ENCODE measurements at places on chromosomes 1 and 21.
A peak's percentile ranks its signal among the peaks of the same experiment; 100 is the strongest.

- H3K27ac ChIP-seq, result no peak overlapping the region
- no peaks in the 10 kb centered on the region for H3K36me3 ChIP-seq
- H3K4me1 ChIP-seq, result no peaks in the 10 kb centered on the region
- H3K4me3 ChIP-seq, result no peak overlapping the region
These were observed 74.9 kb upstream of the TMPRSS15 start for GRCh38 chr21:18478513-18478912.

DNA sequence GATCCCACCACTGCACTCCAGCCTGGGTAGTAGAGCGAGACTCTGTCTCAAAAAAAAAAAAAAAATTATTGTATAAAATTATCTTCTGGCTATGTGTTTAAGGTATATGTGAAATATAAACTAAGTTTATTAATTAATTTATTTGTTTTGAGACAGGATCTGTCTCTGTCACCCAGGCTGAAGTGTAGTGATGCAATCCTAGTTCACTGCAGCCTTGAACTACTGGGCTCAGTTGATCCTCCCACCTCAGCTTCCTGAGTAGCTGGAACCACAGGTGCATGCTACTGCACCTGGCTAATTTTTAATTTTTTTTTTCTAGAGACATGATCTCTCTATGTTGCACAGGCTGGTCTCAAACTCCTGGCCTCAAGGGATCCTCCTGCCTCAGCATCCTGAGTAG, 67.9 kb downstream of the RD3 start:
- no peak overlapping the region for H3K27ac ChIP-seq
- DNase-seq, result no peak
- no peaks in the 10 kb centered on the region for H3K36me3 ChIP-seq
- no peaks in the 10 kb centered on the region for H3K27me3 ChIP-seq

GRCh38 chr1:14520514-14521163, 77.8 kb upstream of the KAZN start:
- no peak overlapping the region for H3K4me3 ChIP-seq
- peaks cover 52% of the 10 kb centered on the region for H3K4me1 ChIP-seq
- H3K36me3 ChIP-seq, result no peaks in the 10 kb centered on the region

GRCh38 chr21:46634966-46635323, 529 bp upstream of the PRMT2 start:
- DNase-seq, result peak; percentile 92
- peak overlapping the region; percentile 99 for H3K4me3 ChIP-seq
- no peaks in the 10 kb centered on the region for H3K27me3 ChIP-seq
- H3K27ac ChIP-seq, result peak overlapping the region; percentile 98
- peaks cover 42% of the 10 kb centered on the region for H3K4me1 ChIP-seq

DNA sequence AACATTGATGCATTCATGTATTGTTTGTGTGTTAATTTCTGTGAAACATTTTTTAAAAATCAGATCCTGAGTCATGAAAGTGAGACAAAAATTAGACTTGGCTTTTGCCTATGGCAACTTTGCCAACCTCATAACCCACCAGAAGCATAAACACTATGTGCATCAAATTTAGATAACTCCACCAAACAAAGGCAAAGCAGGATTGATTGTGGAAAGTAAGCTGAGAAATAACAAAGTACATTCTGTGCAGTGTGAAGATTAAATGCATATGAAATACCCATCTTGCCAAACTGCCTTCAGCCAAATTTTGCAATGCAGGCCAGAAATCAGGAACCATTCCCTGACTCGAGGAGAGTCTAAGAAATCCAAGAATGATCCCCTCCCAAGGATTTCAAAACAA, 493.4 kb downstream of the AJAP1 start:
- H3K36me3 ChIP-seq, result no peaks in the 10 kb centered on the region
- H3K27me3 ChIP-seq, result no peaks in the 10 kb centered on the region
- no peak for DNase-seq
- no peaks in the 10 kb centered on the region for H3K4me1 ChIP-seq
- no peak overlapping the region for H3K4me3 ChIP-seq

DNA sequence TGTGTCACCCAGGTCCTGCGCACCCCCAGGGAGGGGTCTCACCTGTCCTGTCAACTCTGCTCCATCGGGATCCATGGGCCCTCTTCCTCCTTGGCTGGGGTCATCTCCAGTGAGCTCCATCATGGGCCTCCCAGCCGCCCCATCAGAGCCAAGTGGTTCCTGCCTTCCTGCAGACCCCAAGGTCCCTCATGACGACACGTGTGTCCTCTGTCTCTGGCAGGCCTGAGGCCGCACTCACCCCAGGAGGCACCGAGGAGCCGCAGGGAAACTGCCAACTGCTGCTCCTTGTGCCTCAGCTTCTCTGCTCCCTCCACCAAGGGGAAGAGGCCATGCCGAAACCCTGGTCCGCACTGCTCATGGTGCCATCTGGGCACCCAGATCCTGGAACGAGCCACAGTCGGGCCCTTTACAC, 46.8 kb downstream of the COL18A1 start:
- no peaks in the 10 kb centered on the region for H3K27me3 ChIP-seq
- no peak overlapping the region for H3K27ac ChIP-seq
- peaks cover 17% of the 10 kb centered on the region for H3K4me1 ChIP-seq
- no peak for DNase-seq
- no peak overlapping the region for H3K4me3 ChIP-seq

GRCh38 chr1:65490231-65491009, 70.0 kb downstream of the LEPR start:
- H3K4me1 ChIP-seq, result no peaks in the 10 kb centered on the region
- no peak for DNase-seq
- H3K36me3 ChIP-seq, result no peaks in the 10 kb centered on the region

GRCh38 chr1:180031664-180032063, 77.1 kb downstream of the CEP350 start:
- H3K27ac ChIP-seq, result no peak overlapping the region
- no peaks in the 10 kb centered on the region for H3K27me3 ChIP-seq
- H3K4me1 ChIP-seq, result peaks cover 21% of the 10 kb centered on the region
- peaks cover 18% of the 10 kb centered on the region for H3K36me3 ChIP-seq

GRCh38 chr1:26538480-26539412, 9.2 kb downstream of the RPS6KA1 start:
- no peaks in the 10 kb centered on the region for H3K27me3 ChIP-seq
- H3K4me3 ChIP-seq, result no peak overlapping the region
- no peaks in the 10 kb centered on the region for H3K36me3 ChIP-seq
- no peak overlapping the region for H3K27ac ChIP-seq

- H3K27ac ChIP-seq, result no peak overlapping the region
- no peaks in the 10 kb centered on the region for H3K4me1 ChIP-seq
- H3K4me3 ChIP-seq, result no peak overlapping the region
- DNase-seq, result no peak
- no peaks in the 10 kb centered on the region for H3K27me3 ChIP-seq
These were observed 19.3 kb downstream of the KRTAP8-1 start for GRCh38 chr21:30793581-30794314.

DNA sequence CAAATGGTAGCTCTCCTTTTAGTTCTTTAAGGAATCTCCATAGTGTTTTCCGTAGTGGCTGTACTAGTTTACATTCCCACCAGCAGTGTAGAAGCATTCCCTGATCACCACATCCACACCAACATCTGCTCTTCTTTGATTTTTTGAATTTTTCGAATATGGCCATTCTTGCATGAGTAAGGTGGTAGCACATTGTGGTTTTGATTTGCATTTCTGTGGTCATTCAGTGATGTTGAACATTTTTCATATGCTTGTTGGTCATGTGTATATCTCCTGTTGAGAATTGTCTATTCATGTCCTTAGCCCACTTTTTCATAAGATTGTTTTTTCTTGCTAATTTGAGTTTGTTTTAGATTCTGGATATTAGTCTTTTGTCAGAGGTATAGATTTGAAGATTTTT, 84.6 kb upstream of the B3GALT2 start:
- no peaks in the 10 kb centered on the region for H3K4me1 ChIP-seq
- H3K4me3 ChIP-seq, result no peak overlapping the region
- H3K27ac ChIP-seq, result no peak overlapping the region
- H3K36me3 ChIP-seq, result 0 out of 2 replicates have a peak, but pooled peaks cover under 1% of the 10 kb centered on the region
- DNase-seq, result peak; percentile 52
- no peaks in the 10 kb centered on the region for H3K27me3 ChIP-seq

DNA sequence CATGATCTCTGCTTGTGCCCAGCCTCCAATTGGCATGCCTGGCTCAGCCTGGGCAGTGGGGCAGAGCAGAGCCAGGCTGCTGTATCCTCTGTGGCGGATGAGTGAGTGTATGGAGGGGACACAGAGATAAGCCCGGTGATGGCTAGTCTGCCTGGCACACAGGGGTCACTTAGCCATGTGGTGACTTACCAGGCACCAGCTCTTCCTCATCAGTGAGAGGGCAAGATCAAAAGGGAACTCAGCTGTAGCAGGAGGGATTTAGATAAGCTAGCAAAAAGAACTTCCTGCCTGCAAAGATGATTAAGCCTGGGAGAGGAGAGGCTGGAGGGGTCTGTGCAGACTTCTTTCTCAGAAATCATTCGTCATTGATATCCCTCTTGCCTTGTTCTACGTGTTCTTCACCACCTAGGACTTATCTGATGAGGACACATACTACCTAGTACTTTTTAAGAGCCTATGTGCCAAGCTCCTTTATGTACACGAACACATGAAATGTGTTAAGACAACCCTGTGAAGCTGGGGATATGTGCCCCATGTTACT, 7.9 kb downstream of the KIF21B start:
- H3K27me3 ChIP-seq, result peaks cover 22% of the 10 kb centered on the region
- no peaks in the 10 kb centered on the region for H3K4me1 ChIP-seq
- no peak overlapping the region for H3K27ac ChIP-seq
- no peak for DNase-seq
- H3K4me3 ChIP-seq, result no peak overlapping the region
- H3K36me3 ChIP-seq, result no peaks in the 10 kb centered on the region

GRCh38 chr1:61152066-61152465, 69.7 kb downstream of the NFIA start:
- no peaks in the 10 kb centered on the region for H3K27me3 ChIP-seq
- H3K4me1 ChIP-seq, result peaks cover 6% of the 10 kb centered on the region
- no peak overlapping the region for H3K4me3 ChIP-seq

DNA sequence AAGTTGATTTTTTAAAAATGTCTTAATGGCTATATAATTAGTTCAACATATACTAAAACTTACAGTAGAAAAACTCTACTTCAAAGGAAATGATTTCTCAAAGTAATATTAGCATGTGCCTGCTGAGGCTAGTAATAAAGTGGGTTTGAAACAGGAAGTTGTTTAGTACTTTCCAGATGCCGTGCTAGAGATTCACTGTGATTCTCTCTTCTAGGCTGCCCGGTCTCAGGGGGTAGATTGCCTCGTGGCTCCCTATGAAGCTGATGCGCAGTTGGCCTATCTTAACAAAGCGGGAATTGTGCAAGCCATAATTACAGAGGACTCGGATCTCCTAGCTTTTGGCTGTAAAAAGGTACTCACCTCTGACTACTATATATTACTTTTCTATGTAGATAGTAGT, 9.1 kb downstream of the EXO1 start:
- H3K36me3 ChIP-seq, result no peaks in the 10 kb centered on the region
- H3K27ac ChIP-seq, result no peak overlapping the region
- no peaks in the 10 kb centered on the region for H3K27me3 ChIP-seq
- DNase-seq, result peak; percentile 19
- no peaks in the 10 kb centered on the region for H3K4me1 ChIP-seq

DNA sequence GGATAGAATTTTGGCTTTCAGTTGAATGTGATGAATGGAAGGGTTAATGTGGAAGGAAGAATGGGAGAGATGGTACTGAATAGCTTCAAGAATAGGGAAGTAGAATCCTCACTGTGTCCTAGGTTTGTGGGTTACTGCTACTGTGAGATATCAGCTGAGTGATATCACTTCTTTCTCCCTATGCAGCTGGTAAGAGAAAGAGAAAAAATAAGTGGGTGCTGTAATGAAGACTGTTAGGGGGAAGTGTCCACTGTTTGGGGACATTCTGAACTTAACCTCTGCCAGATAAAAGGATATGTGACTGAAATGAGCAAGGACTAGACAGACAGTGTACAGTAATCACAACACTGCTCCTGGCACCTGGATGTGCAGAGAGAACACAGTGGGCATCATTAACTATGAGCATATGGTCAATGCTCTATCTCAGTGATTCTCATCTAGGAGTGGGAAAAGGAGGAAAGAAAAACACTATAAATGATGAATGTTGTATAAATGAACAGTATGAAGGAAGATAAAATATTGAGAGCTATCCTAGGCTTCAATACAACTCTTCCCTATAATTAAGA, 25.6 kb upstream of the MOB3C start:
- no peak for DNase-seq
- peaks cover 29% of the 10 kb centered on the region for H3K4me1 ChIP-seq
- no peaks in the 10 kb centered on the region for H3K27me3 ChIP-seq
- H3K4me3 ChIP-seq, result no peak overlapping the region
- no peaks in the 10 kb centered on the region for H3K36me3 ChIP-seq

DNA sequence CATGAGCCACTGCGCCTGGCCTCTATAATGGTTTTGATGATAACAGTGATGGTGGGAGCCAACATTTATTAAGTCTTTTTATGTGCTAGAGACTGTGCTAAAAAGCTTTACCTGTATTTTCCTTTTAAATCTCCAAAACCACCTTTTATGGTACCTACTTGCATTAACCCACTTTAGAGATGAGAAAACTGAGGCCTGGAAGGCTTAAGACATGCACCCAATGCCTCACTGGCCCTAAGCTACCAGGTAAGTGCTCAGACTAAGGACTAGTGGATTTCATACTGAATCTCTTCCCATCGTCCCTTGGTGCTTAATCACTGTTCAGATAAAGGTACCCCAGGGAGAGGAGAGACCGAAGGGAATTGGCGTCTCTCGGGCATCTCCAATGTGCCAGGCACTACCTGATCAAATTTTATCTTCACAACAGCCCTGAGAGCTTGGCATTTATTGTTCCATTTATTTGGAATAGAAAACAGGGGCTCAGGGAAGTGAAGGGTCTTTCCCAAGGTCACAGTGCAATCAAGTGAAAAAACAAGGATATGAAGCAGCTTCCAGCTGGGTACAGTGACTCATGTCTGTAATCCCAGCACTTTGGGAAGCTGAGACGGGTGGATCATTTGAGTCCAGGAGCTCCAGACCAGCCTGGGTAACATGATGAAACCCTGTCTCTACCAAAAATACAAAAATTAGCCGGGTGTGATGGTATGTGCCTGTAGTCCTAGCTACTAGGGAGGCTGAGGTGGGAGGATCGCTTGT, 84.2 kb downstream of the LACTBL1 start:
- H3K27me3 ChIP-seq, result no peaks in the 10 kb centered on the region
- no peaks in the 10 kb centered on the region for H3K36me3 ChIP-seq
- no peak overlapping the region for H3K27ac ChIP-seq
- no peak overlapping the region for H3K4me3 ChIP-seq
- DNase-seq, result peak; percentile 46
- H3K4me1 ChIP-seq, result peaks cover 13% of the 10 kb centered on the region

DNA sequence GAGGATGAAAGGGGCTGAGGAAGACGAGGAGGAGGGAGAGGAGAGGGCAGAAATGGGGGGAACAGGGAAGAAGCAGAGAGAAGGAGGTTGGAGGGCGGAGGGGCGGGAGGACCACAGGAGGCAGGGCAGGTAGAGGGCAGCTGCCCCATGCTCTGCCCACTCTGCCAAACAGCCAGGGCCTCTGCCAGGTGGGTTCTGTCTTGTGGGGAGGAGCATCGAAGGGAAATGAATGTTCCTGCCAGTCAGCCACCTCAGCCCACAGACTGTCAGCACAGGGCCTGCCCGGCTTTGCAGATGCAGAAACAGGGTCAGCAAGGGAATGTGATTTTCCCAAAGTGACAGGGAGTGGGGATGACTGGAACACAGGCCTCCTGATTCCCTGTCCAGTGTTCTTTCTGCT, 82.6 kb downstream of the GRIK3 start:
- no peak for DNase-seq
- no peaks in the 10 kb centered on the region for H3K4me1 ChIP-seq
- no peaks in the 10 kb centered on the region for H3K36me3 ChIP-seq
- no peak overlapping the region for H3K4me3 ChIP-seq
- no peak overlapping the region for H3K27ac ChIP-seq

All from GM23248 (cell line).